LNCaP clone FGC (cell line): ENCODE measurements at places on chromosomes 3 and 15.

DNA sequence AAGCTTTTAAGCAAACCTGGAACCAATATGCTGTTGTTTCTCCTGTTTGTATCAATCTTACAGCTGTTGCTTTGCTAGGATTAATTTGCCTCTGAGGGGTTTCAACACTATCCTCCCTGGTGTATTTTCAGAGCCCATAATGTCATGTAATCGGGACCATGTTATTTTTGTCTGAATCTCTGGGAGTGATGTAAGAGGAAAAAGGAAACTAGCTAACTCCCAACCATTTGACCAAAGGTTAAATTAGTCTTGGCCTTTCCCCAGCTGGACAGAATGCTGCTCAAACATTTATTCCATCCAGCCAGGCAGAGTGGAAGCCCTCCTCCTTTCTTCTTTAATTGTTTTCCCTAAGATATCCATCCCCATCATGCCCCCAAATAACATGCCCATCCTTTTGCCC lies 142.2 kb downstream of the ALDH1A2 start:
- peak; percentile 59 for DNase-seq

DNA sequence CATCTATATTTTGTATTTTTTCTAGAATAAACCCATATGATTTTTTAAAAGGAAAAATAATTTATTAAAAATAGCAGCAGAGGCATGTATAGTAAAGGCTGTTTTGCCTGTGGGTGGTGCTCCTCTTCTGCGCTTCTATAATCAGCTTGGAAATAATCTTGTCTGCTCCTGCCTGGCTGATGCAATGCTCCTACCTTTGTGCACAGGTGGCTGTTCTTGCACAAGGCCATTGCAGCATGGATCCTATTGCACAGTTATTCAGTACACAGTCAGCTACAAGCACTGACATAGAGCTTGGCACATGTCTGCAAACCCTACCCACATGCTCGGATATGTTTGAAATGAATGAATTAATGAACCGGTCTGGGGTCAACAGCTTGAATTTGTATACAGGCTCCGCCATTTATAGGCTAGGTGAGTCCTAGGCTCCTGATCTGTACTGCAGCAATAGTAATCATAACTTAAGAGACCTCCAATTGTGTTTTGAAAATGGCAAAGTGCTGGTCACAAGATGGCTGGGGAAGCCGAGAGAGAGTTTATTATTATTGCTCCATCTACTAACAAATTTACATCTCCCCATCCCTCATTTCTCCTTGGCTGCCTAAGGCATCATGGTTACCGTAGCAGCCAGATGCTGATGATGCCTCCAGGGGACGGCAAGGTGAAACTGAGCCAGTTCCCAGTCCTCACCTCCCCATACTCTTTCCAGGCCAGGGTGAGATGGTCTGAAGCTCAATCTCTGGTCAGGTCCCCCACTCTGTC lies 532 bp upstream of the RTP1 start:
- DNase-seq = no peak

DNA sequence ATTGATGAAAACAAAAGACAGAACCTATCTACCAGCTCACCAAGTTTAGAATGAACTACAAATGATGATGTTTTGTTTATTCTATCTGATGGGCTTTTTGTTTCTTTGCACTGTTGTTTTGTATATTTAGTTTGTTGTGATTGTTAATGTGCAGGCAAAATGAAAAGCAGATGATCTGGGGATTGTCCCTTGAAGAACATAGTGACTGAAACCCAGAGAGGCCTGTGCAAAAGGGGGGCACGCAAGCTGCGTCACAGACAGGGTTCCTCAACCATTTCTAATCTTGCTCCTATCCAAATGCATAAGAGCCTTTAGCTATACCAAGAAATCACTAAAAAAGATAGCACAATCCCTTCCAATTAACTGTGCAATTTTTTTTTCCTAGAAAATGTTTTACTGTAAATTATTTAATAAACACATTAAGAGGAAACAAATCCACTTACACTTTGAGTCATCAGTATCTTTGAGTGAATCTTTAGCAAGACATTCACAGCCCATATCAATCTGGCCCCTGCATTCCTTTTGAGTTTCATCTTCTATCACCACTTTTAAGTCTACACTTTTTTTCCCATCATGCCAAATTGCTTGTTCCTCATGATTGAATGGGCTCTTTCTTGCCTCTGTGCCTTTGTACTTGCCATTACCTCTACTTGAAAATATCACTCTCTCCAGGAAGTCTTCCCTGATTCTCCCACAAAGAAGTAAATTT lies 220.3 kb downstream of the ATP8B4 start:
- no peak for DNase-seq

DNA sequence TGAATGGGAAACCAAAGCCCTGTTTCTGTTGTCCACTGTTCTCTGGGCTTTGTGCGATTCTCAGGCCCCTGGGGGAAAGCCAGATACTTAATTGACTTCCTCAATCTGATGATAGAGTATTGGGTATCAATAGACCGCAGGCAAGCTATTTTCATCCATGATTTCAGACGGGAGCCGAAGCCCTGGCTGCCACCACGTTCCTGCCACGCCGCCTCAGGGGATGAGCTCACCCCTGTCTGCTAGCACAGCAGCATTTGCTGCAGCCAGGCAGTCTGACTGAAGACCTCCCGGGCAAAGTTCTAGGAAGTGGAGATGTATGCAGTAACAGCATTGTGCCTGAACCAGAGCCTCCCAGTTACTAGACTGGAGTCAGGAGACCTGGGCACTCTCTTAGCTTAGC lies 69.8 kb downstream of the ISG20 start:
- DNase-seq = no peak

DNA sequence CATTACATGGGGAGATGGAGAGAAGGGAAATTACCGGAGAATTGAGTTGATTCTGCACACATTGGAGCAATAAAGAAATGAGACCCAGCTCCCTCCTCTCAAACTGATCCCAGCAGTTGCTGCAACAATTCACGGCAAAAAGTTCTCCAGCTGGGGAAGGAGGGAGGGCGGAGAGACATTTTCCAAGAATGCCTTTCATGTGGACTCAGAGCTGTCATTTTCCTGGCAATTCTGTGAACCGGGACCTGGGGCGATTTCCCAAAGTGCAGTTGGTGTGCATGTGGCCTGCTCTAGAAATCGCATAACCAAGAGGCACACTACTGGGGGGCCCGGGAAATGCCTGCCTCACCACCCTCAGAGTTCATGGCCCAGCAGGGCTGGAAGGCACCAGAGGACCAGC lies 48.7 kb upstream of the IREB2 start:
- no peak for DNase-seq

GRCh38 chr3:38627956-38628355 lies 21.5 kb downstream of the SCN5A start:
- no peak for DNase-seq

DNA sequence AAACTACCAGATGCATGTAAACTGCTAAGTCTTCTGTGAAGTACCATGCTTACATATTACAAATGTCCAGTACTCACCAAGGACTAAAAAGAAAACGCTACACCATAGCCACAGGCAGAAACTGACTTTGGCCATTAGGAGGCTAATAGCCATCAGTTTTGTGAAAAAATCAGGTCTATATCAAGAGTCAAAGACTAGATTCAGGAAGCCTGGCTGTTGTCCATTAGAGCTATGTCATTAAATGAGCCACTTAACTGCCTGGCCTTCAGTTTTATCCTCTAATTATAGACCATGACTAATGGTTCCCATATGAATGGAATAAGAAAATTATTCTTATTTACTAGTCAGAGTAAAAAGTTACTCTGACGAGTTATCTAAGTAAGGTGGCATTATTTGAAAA lies 144.1 kb downstream of the VPS13C start:
- no peak for DNase-seq

DNA sequence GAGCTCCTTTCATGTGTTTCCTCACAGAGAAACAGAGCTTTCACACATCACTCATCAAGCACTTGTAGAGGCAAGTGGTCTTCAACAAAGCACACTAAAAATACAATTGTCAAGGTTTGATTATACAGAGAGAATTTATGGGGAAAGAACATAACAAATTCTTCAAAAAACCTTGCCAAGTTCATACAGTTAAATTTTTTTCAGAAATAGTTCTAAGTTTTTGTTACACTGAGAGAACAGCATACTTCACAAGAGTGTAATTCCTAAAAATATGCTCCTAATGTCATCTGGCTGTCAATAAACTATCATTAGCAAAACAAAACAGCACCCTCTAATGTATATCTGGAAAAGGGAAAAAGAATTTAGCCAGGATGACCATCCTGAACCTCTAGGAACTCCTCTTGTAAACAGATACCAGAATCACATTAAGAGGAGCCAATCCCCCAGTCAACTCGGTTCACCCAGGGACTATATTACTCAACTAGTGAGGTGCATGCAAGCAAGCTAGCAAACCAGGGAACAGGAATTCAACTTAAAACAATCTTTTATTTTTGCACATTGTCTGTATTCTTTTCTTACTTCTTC lies 63.3 kb downstream of the RAD18 start:
- DNase-seq = no peak

DNA sequence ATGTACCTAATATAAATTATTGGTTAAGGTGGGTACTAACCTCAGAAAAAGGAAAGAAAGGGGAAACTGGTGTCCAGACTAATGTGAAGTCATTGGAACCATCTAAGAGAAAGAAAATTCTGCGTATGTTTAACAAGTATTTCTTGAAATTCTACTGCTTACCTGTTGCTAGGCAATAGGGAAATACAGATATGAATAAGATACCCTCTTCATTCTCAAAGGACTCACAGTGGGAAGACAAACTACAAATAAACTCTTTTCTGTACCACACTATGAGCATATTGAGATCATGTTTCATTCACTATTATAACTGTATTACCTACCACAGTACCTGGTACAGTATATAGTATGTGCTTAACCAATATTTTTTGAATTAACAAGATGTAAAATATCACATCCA lies 140.5 kb upstream of the MLF1 start:
- no peak for DNase-seq

GRCh38 chr3:111903067-111903511 lies 44.0 kb downstream of the PHLDB2 start:
- no peak for DNase-seq

DNA sequence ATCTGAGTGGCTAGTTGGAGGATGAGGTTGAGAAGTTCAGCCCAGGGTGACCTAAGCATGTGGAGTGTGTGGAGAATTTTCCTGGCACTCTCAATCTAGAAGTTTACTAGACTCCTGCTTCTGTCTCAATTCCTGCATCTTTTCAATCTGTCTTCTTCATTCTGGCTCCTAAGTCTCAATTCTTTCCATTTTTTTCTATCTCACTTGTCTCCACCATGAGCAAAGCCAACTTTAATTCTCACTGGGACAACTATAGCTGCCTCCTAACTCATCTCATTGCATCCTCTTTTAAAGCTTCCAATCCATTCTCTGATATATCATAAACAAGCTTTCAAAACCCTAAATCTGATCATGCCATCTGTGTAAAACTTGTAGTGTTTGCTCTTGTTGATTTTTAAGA lies 569.3 kb downstream of the NAALADL2 start:
- DNase-seq = no peak

DNA sequence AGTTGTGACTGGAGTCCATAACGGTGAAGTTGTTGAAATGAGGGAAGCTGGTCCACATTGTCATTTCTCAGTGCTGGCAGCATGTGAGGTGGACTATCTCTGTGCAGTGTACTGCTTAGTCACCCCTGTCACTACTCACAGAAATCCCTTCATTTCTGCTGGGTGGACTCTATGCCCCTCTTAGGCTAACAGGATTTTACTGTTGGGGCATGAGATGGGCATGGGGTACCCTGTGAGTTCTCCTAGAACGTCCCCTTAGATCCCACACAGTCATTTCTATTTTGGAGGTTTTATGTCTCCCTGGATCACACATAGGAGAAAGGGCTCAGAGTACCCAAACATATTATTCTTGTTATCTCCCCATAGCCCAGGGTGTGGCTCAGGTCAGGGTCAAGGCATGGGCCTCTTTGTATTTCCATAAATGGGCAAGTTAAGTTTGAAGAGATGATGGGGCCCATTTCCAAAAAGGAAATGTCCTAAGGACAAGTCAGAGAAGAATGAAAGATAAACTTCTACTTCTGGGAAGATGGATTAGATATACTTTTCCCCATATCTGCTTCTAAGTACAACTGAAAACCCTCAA lies 15.2 kb downstream of the P2RY1 start:
- no peak for DNase-seq

GRCh38 chr3:30524357-30525040 lies 81.9 kb upstream of the TGFBR2 start:
- no peak for DNase-seq

DNA sequence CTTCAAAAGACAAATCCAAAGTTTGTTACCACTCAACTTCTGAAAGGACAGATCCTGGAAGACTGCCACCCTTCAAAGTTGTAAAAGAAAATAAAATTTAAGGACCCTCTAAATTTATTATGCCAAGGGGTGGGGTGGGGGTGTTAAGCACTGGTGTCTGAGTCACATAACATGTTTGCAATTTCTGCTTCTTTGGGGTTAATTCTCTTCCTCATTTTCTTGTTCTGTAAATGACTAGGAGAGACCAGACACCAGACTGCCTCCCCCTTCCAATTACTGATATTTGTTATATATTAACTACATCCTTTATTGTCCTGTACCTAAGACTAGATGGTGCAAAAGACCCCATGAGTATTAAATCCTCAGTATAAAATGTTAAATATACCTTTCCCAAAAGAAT lies 242.8 kb downstream of the ZNF385D start:
- no peak for DNase-seq

DNA sequence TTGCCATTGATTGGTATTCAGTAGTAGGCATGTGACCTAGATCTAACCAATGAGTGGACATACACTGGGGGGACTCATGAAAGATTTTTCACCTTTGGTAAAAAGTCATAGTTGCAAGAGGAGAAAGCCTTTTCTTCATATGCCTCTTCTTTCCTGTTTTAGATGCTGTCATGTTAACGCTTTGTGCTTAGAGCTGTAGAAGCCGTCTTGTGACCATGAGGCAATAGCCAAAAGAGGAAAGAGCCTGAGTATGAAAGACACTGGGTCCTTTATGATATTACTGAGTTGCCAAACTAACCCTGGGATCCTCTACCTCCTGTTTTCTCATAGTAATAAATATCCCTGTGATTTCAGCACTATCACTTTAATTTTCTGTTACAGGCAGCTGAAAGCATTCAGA lies 396.0 kb downstream of the FHIT start:
- no peak for DNase-seq

GRCh38 chr3:82376883-82377282 lies 615.4 kb upstream of the GBE1 start:
- no peak for DNase-seq

DNA sequence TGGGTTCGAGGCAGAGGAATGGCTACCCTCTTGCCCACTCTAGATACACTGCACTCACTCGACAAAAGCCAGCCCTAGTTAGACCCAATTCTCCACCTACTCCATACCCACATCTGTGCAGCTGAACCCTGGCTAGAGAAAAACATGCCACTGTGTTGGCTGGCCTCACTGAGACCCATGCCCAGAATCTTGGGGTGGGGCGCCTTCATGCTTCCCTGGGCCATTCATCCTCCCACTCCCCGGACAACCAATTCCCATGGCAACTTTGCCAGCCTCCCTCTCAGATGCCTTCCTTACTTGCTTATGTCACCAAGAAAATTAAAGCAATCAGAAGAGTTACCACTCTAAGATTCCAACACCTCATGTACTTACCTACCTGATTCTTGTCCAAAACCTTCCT lies 9.2 kb upstream of the LIMD1 start:
- no peak for DNase-seq
